ENCODE measurements at places on chromosomes 5 and 9.

- DNase-seq: no peak
Observed at GRCh38 chr5:78251663-78252284, 42.7 kb downstream of the AP3B1 start.

DNA sequence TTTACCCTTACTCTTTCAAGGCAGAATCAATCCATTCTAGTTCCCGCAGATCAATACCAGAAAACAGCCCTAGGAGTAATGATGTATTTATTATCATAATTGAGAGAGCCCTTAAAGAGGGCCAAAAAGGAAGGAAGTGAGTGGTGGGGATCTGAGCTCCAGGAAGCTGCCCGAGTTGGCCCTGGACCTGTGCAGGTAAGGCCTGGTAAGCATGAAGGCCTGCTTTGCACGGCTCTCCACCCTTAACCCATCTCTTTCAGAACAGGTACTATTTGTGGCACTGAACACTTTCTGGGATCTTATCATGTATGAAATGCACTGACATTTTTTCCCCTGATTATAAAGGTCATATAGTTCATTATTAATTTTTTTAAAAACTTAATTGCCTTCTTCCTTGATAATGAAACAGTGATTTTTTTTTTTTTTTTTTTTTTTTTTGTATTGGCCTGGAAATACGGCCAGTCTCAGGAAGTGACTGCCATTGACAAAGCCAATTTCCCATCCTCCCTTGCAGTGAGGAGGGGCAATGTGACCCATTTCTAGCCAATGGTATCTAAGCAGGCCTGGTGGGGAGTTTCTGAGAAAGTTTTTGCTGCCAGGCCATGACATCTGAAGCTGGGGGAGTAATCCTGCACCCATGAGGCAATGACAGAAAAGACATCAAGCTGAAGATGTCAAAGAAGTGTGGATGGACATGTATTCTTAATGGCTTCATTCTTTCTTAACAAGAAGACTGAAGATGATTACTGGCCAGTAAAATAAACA, 6.3 kb upstream of the MVB12B start:
- DNase-seq: no peak

- DNase-seq: no peak
Observed at GRCh38 chr9:137504432-137504777, 45.3 kb upstream of the NSMF start.

- peak; percentile 8 for DNase-seq
Observed at GRCh38 chr5:98899456-98899855, 29.4 kb downstream of the CHD1 start.

GRCh38 chr5:66609615-66610014, 13.4 kb downstream of the MAST4 start:
- no peak for DNase-seq

GRCh38 chr5:163434401-163434866, 3.0 kb upstream of the CCNG1 start:
- no peak for DNase-seq

DNA sequence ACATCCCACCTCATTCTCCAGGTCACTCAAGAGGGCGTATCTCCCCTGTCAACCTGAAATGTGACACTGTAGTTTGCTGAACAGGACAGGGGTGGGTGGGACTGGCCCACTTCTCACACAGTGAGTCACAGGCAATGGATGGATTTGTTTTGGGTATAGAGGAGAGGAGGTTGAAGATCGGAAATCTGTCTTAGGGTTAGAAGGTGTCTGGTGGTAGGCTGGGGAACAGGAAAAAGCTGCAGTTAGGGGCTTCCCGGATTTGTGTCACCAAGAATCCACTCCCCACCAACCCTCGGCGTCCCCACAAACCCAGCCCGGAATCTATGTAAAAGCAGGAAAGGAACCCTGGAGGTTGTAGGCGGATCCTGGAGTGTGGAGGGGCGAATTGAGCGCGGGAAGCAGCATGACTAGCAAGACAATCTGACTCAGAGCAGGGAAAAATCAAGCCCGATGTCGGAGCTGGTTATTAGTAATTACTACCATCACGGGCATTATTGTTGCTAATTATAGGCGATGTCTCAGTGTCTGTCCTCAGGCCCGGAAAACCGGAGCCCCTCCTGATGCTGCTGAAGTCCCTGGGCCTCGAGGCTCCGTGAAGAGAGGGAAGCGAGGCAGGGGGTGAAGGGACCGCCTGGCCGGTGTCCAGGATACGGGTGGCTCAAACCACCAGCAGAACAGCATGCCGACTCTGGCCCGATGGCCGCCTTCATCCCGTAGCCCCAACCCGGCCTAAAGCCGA, 1.7 kb upstream of the IRX1 start:
- no peak for DNase-seq

DNA sequence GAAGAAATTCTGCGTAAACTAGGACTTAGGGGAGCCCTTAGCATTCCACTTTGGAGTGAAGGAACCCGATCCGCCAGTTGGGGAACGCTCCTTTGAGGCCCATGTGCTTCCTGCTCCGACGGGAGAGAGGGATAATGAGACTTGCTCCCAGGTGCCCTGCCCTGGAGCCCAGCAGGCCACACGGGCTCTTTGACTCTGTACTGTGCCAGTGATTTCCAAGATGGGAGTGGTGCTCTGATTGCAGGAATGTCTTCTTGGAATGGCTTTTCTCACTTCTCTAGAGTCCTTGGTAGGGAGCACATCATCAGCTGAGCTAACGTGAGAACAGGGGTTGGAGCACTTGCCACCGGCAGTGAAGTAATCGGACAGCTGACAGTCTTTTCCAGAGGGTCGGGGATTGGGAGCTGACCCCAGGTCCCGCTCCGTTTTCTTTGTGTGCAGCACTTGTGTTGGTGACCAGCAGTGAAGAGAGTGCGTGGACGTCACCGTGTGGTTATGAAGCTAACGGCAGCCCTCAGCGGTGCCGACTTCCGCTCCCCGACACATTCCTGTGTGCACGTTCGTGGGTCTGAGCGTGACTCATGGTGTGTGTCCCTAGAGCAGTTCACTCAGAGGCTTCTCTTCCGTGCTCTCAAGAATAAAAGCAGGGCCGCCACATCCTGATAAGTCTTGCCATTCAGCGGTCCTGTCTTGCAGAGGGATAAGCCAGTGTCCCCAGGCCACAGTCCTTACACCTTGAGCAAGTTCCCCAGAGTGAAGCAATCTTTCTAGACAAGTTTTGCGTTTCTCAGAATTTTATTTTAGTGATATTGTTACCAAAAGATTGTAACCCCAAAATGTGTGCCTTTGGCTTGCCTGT, 25.6 kb downstream of the ABL1 start:
- peak; percentile 78 for DNase-seq

DNA sequence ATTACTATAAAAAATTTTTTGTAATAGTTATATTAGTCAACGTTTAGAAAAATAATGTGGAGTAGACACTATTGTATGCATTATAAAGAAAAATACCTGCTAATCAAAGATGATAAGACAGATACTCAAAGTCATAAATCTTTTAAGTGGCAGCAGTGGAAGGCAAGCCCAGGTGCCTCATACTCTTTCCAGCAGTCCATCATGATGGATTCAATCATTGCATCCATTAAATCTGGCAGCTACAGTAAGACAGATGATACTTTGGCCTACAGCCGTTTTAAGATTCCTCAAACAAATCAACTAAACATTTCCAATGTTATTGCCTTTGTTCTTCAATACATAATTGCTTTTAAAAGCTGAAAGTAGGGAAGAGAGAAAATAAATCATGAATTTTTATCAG, 1392.9 kb upstream of the NUDT12 start:
- DNase-seq: no peak

DNA sequence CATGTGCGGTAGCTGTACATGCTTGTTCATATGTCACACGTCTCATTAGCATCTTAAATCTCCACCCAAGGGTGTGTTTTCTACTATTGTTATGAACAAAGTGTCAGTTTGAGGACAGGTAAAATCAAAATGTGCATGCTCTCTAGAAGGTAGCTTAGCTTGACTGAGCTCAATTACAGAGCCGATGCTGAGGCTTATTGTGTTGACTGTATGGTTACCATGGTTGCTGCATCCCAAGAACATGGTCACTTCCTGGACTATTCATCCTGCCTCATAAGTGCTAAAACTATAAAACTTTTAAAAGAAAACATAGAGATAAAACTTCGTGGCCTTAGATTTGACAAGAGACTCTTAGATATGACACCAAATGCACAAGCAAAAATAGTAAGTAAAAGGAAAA, 426.1 kb upstream of the CTNND2 start:
- no peak for DNase-seq

Measured in Ammon's horn (tissue), 1 donor.